ENCODE measurements at places on chromosomes 16 and 17. TPM values are rescaled to one million over a fixed set of nuclear protein-coding genes. Genes with fewer than 3 reads are reported as not detected.
A peak's percentile ranks its signal among the peaks of the same experiment; 100 is the strongest.

Gene CYB5D1
- 7.7 TPM for total RNA-seq

Gene EVI2B
- total RNA-seq: 51.0 TPM

Gene CES5A
- total RNA-seq: not detected

GRCh38 chr16:87406495-87407088 is 14.5 kb downstream of the MAP1LC3B start:
- no peak for DNase-seq
- H3K36me3 ChIP-seq: no peaks in the 10 kb centered on the region
- no peak overlapping the region for H3K4me3 ChIP-seq
- H3K27ac ChIP-seq: no peak overlapping the region

GRCh38 chr16:83171396-83171795 is 544.6 kb downstream of the CDH13 start:
- no peak overlapping the region for H3K27ac ChIP-seq
- no peak overlapping the region for H3K4me3 ChIP-seq
- no peak for DNase-seq
- no peaks in the 10 kb centered on the region for H3K27me3 ChIP-seq
- no peaks in the 10 kb centered on the region for H3K36me3 ChIP-seq
- H3K4me1 ChIP-seq: no peaks in the 10 kb centered on the region

GRCh38 chr16:67884684-67885083 is at the start of gene NRN1L:
TSS of gene NRN1L (plus strand) at chr16:67884885. CDS start at chr16:67884904, 19 bp downstream.
- DNase-seq: no peak
- H3K4me1 ChIP-seq: no peaks in the 10 kb centered on the region
- no peak within 1 kb of the TSS for H3K4me3 ChIP-seq
- H3K36me3 ChIP-seq: peaks cover 9% of the 10 kb centered on the region

DNA sequence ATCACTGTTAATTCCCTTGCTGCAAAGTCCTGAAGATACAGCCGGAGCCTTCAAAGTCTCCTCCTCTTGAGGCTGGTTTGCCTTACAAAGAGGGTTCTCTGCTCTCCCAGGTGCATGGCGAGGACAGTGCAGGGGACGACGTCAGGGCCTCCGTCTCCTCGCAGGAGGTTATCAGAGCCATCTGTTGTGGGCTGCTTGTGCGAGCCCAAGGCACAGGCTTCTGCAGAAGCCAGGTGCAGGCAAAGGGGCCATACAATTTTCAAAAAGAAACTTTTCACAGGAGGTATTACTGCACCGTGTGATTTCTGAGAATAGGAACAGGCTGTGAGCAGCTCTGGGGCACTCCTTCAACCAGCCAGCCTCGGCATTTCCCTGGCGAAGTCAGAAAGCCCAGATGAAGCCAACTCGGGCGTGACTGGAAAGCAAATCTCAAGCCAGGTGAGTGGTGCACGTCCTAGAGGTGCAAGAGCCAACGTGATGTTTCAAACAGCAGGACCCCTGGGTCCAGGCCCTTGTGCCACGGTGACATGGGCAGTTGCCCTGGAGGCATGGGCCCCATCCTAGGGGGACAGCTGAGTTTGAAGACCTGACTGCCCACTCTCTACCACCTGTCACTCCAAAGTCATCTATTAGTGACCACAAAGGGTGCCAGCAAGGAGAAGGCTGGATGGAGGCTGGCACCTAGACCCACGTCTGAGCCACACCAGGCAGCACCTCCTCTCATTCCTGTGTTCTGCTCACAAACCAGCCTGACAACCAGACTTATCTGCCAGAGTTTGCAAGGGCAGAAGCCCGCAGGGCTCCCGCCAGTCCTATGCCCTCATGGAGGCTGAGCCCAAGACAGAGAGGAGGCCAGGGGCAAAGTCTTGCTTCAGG is 68.6 kb downstream of the SMPD3 start:
- H3K36me3 ChIP-seq: no peaks in the 10 kb centered on the region
- no peaks in the 10 kb centered on the region for H3K27me3 ChIP-seq
- peaks cover 10% of the 10 kb centered on the region for H3K4me1 ChIP-seq
- no peak overlapping the region for H3K4me3 ChIP-seq

- H3K4me1 ChIP-seq: no peaks in the 10 kb centered on the region
- no peaks in the 10 kb centered on the region for H3K36me3 ChIP-seq
- H3K27me3 ChIP-seq: no peaks in the 10 kb centered on the region
- DNase-seq: no peak
- H3K27ac ChIP-seq: no peak overlapping the region
- no peak overlapping the region for H3K4me3 ChIP-seq
These were observed 99.7 kb downstream of the ELAC2 start for GRCh38 chr17:12918142-12918541.

DNA sequence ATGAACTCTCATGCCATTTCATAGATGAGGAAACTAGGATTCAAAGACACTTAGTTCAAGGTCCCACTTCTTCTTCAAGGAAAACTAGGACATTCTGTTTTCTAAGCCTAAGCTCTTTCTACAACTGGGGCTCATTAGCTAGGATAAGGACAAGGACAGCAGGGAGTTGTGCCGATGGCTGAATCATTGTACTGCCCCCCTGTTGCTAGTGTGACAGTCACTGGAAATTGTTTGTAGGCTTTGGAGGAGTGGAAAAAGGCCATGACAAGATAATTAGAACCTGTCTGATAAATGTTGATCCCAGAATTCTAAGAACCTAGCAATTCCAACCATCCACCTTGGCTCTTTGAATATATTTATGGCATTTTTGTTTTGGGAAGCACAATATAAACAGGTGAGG is 445.7 kb downstream of the CDH8 start:
- H3K27ac ChIP-seq: no peak overlapping the region
- no peak overlapping the region for H3K4me3 ChIP-seq
- no peaks in the 10 kb centered on the region for H3K27me3 ChIP-seq
- no peaks in the 10 kb centered on the region for H3K36me3 ChIP-seq
- DNase-seq: no peak
- H3K4me1 ChIP-seq: no peaks in the 10 kb centered on the region

DNA sequence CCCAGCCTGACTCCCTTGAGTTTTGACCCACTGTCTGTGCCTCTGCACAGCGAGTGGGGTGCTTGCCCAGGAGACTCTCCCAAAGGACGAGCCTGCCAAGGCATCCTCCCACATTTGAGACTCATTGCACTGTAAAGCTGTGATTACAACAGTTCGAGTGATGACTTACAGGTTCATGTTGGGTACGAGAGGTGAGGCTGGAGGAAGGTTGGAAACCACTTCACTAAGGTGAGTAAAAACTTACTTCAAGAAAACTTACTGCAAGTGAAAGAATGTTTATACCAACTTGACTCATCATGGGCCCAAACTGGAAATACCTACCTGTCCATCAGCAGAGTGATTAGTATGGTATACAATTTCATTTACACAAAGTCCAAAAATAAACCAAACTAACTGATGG is 360.1 kb upstream of the CDH11 start:
- H3K36me3 ChIP-seq: no peaks in the 10 kb centered on the region
- H3K27ac ChIP-seq: no peak overlapping the region
- no peaks in the 10 kb centered on the region for H3K27me3 ChIP-seq
- no peaks in the 10 kb centered on the region for H3K4me1 ChIP-seq
- H3K4me3 ChIP-seq: no peak overlapping the region
- no peak for DNase-seq

DNA sequence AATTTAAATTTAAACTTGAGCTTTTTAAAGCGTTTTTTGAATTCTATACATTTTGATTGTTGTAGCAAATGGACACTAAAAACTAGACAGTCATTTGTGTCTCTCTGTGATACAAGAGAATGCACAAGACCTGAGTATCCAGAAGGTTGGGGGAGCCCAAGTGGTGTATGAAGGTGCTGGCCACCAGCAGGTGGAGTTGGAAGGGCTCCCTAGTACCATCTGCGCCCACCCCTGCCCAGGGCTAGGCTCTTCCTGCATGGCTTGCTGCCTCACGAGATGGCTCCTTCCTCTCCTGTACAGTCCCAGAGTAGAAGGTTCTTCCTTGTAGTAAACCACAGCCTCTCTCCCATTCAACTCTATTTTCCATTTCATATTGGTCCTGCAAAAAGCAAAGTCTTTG is 17.0 kb downstream of the GID4 start:
- H3K27me3 ChIP-seq: no peaks in the 10 kb centered on the region
- no peak overlapping the region for H3K4me3 ChIP-seq
- H3K4me1 ChIP-seq: no peaks in the 10 kb centered on the region
- no peaks in the 10 kb centered on the region for H3K36me3 ChIP-seq
- DNase-seq: no peak
- no peak overlapping the region for H3K27ac ChIP-seq

DNA sequence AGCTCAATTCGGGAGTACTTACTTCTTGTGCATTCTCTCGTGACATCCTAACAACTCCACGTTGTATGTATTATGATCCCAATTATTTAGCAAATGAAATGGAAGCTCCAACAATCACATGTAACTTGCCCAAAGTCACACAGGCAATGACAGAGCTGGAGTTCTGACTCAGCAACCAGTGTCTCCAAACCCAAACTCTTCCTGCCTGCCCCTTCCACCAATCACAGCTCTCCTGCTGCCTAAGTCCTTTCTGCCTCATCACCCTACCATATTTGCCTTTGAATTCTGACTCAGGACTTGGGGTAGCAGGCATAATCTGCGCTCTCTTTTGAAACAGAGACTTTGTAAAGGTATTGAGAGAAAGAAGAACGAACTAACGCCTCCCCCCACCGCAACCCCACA is 245.2 kb upstream of the MAF start:
- no peaks in the 10 kb centered on the region for H3K27me3 ChIP-seq
- DNase-seq: no peak
- H3K27ac ChIP-seq: peak overlapping the region; percentile 89
- H3K36me3 ChIP-seq: no peaks in the 10 kb centered on the region
- H3K4me3 ChIP-seq: no peak overlapping the region

GRCh38 chr16:1002399-1003166 is 21.0 kb downstream of the SOX8 start:
- no peak for DNase-seq
- no peak overlapping the region for H3K27ac ChIP-seq
- H3K4me3 ChIP-seq: no peak overlapping the region
- no peaks in the 10 kb centered on the region for H3K36me3 ChIP-seq
- H3K4me1 ChIP-seq: peaks cover 10% of the 10 kb centered on the region
- no peaks in the 10 kb centered on the region for H3K27me3 ChIP-seq

- peak overlapping the region; percentile 97 for H3K27ac ChIP-seq
- no peaks in the 10 kb centered on the region for H3K27me3 ChIP-seq
- H3K4me1 ChIP-seq: peaks cover 43% of the 10 kb centered on the region
- peak overlapping the region; percentile 86 for H3K4me3 ChIP-seq
- no peak for DNase-seq
- no peaks in the 10 kb centered on the region for H3K36me3 ChIP-seq
These were observed 988 bp upstream of the IL21R start for GRCh38 chr16:27400751-27401620.

DNA sequence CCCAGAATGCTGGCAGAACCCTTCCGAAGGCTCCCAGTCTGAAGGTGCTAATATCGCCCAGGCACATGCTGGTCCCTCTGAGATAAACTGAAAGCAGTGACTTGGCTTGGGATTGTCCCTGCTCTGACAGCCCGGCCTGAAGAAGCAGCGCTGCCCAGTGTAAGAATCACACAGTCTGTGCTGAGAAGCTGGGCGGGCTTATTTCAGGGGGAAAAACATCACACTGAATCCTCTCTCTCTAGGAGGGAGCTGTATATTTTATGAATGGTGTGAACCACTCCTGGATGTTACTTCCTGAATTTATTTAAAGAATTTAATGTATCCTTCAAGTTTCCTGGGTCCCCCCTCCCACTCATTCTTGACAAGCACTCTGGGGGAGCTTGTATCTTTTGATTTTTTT is 36.3 kb downstream of the GAS7 start:
- H3K27ac ChIP-seq: no peak overlapping the region
- no peak overlapping the region for H3K4me3 ChIP-seq
- peaks cover 7% of the 10 kb centered on the region for H3K4me1 ChIP-seq
- DNase-seq: no peak
- H3K36me3 ChIP-seq: no peaks in the 10 kb centered on the region
